ENCODE measurements at places on chromosomes 5 and 9. TPM values are rescaled to one million over a fixed set of nuclear protein-coding genes. Genes with fewer than 3 reads are reported as not detected.

Gene KIF4B
- not detected for total RNA-seq

Gene DDX4
- total RNA-seq, result not detected

Gene MEGF10
- total RNA-seq, result 1.3 TPM

Gene TAF11L2
- not detected for total RNA-seq

Gene HRH2
- total RNA-seq, result 1.1 TPM

Gene HACD4
- total RNA-seq, result 0.46 TPM

Gene WNT8A
- not detected for total RNA-seq

Gene ADGRV1
- total RNA-seq, result 3.5 TPM

Gene VPS13A
- total RNA-seq, result 16.3 TPM

Gene OLFML2A
- 16.4 TPM for total RNA-seq

Gene DMXL1
- 20.8 TPM for total RNA-seq

Gene UGT3A1
- total RNA-seq, result 0.21 TPM

Gene VCAN
- 175 TPM for total RNA-seq

Gene CARTPT
- total RNA-seq, result not detected

Gene LCN9
- not detected for total RNA-seq

Gene IRX2
- 5.5 TPM for total RNA-seq

Gene FAM13B
- 14.4 TPM for total RNA-seq

Gene ADCY2
- total RNA-seq, result 0.25 TPM

Gene SCGB3A2
- not detected for total RNA-seq

Gene EQTN
- total RNA-seq, result not detected

Gene SH3PXD2B
- 62.4 TPM for total RNA-seq

Gene APBA1
- 1.1 TPM for total RNA-seq

Gene TAF11L10
- not detected for total RNA-seq

Gene SHROOM1
- 9.8 TPM for total RNA-seq

Gene HK3
- not detected for total RNA-seq
